Activated naive CD8-positive, alpha-beta T cell treated with anti-CD3 and anti-CD28 coated beads for 36 hours (primary cell): ENCODE measurements at places on chromosomes 7 and 10. TPM values are rescaled to one million over a fixed set of nuclear protein-coding genes. Genes with fewer than 3 reads are reported as not detected.

DNA sequence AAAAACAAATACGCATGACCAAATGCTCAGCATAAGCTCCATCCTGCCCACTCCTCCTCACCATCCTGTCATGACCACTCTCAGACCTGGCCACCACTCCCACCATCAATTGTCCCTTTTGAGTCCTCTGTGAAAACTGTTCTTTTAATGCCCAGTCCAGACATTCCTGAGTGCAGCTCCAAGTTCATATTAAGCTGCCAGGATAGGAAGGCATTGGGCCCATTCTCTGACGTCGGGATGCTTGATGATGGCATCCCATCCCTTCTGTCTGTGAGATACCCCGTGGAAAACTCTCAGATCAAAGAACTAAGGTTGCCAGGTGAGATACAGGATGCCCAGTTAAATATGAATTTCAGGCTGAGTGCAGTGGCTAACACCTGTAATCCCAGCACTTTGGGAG, 89.9 kb upstream of the KIF5B start:
- no peak overlapping the region for H3K4me3 ChIP-seq
- no peaks in the 10 kb centered on the region for H3K27me3 ChIP-seq
- no peak for DNase-seq
- peaks cover 9% of the 10 kb centered on the region for H3K4me1 ChIP-seq
- no peak overlapping the region for H3K27ac ChIP-seq

DNA sequence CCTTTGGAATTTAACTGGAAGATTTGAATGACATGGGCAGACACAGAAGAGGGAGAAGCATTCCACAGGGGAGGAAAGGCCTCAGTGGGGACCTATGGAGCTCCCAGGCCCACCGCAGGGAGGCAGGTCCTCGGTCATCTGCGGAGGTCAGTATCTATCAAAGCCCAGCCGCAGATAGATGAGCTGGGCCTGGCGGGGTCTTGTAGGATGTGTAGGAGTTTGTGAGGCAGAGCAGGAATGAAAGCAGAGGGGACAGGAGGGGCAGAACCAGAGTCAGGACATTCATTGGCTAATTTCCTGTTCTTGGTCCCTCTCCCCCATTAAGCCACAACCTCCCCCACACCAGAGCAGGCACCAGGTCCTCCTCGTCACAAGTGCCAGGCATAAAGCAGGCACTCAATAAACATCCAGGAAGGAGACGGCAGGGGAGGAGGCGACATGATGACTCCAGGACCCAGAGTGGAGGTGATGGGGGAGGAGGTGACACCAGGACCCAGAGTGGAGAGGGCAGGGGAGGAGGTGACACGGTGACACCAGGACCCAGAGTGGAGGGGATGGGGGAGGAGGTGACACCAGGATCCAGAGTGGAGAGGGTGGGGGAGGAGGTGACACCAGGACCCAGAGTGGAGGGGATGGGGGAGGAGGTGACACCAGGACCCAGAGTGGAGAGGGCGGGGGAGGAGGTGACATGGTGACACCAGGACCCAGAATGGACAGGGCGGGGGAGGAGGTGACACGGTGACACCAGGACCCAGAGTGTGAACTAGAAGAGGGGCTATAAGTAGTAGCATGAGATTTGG, 83.7 kb upstream of the PDGFA start:
- DNase-seq: peak; percentile 54
- H3K4me3 ChIP-seq: peak overlapping the region; percentile 89
- H3K27ac ChIP-seq: peak overlapping the region; percentile 100
- peaks cover 62% of the 10 kb centered on the region for H3K36me3 ChIP-seq
- H3K27me3 ChIP-seq: no peaks in the 10 kb centered on the region
- H3K4me1 ChIP-seq: peaks cover 67% of the 10 kb centered on the region

The ZNF722 gene
- not detected for total RNA-seq

GRCh38 chr10:71831646-71832552, 19.2 kb downstream of the PSAP start:
- no peak overlapping the region for H3K27ac ChIP-seq
- H3K36me3 ChIP-seq: peaks cover 24% of the 10 kb centered on the region
- H3K4me1 ChIP-seq: peaks cover 23% of the 10 kb centered on the region
- no peak overlapping the region for H3K4me3 ChIP-seq
- no peak for DNase-seq
- no peaks in the 10 kb centered on the region for H3K27me3 ChIP-seq

The AKR1C8 gene
- not detected for total RNA-seq
